SK-N-MC (cell line): ENCODE measurements at places on chromosomes 1 and 21.

GRCh38 chr1:217911908-217912307 is 280.8 kb downstream of the SPATA17 start:
- peak; percentile 5 for DNase-seq

DNA sequence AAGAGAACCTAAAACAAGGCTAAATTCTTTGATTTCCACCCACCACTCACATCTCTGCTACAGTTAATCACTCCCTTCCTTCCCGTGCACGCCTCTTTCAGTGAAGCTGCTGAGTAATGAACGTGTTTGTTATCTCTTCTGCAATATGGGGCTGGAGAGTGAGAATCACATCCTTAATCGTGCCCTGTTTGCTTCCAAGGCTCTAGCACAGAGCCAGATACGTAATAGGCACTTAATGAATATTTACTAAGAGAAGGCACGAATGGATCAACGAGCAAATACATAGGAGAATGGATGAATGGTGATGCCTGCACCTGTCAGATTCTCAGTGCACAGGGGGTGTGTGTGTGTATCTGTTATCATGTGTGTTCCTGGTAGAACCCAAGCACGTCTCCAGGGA is 22.1 kb upstream of the FAM43B start:
- no peak for DNase-seq

GRCh38 chr1:101235696-101236515 is 913 bp upstream of the S1PR1 start:
- no peak for DNase-seq

GRCh38 chr1:179807291-179807690 is 64.2 kb downstream of the FAM163A start:
- no peak for DNase-seq

- no peak for DNase-seq
Observed at GRCh38 chr1:34176830-34177603, at the start of gene C1orf94. Gene C1orf94 (plus strand): TSS chr1:34176907. CDS start chr1:34177790, 883 bp downstream.

DNA sequence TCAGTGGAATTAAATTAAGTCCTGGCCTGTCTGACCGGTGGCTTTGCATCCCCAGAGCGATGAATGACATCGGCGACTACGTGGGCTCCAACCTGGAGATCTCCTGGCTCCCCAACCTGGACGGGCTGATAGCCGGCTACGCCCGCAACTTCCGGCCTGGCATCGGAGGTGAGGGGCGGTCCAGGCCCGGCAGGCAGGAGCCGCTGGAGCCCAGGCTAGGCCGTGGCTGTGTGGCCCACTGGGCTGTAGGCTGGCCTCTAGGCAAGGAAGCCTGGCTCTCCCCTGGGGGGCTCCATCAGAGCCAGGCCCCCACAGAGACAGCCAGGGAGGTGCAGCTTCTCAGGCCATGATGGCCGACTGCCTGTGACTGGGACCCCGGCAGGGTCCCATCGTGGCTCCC is 5.7 kb downstream of the GABRD start:
- DNase-seq: no peak

- no peak for DNase-seq
Observed at GRCh38 chr1:5388622-5389021, 603.6 kb downstream of the NPHP4 start.

DNA sequence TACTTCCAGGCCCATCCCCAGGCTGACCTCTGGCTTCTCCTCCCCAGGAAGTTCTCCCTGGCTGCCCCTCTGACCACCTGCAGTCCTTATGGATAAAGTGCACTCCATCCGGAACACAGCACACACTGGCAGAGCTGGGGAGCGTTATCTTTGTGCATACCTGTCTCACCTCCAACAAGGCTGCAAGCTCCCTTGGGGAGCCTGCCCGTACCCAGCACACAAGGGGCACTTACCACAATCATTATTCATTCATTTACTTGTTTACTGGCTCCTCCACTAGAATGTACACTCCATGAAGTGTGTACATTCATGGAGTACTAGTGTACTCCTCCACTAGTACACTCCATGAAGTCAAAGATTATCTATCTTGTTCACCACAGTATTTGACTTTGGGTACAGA is 30.3 kb downstream of the GLIS1 start:
- DNase-seq: no peak

DNA sequence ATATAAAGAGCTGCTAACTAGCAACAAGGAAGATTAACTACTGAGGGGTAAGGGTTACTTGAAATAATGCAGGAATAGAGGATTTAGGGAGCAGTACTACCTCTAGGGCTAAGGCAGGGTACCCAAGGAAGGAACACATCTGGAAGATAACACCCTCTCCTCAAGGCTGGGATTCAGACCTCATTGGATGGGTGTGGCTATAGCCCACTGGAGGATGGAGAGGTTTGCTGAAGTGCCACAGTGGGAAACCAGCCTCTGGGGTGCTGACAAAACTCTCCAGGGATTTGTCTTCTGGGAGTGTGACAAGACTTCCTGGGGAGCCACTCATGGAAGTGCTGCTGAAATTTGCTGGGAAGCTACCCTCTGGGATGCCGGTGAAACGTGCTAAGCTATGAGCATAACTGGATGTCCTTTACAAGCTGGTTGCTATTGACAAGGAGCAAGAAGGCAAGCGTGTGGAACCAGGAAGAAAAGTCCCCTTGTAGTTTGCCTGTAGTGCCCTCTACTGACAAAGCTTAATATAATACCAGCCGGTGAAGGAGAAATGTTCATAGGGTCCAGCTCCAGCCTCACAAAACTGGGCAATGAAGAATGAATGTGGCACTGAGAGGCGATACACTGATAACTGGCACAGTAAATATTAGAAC is 122.8 kb upstream of the USP24 start:
- no peak for DNase-seq

GRCh38 chr1:60904099-60904851 is 178.1 kb upstream of the NFIA start:
- peak; percentile 40 for DNase-seq

GRCh38 chr1:93753791-93754763 is 72.4 kb upstream of the BCAR3 start:
- no peak for DNase-seq

DNA sequence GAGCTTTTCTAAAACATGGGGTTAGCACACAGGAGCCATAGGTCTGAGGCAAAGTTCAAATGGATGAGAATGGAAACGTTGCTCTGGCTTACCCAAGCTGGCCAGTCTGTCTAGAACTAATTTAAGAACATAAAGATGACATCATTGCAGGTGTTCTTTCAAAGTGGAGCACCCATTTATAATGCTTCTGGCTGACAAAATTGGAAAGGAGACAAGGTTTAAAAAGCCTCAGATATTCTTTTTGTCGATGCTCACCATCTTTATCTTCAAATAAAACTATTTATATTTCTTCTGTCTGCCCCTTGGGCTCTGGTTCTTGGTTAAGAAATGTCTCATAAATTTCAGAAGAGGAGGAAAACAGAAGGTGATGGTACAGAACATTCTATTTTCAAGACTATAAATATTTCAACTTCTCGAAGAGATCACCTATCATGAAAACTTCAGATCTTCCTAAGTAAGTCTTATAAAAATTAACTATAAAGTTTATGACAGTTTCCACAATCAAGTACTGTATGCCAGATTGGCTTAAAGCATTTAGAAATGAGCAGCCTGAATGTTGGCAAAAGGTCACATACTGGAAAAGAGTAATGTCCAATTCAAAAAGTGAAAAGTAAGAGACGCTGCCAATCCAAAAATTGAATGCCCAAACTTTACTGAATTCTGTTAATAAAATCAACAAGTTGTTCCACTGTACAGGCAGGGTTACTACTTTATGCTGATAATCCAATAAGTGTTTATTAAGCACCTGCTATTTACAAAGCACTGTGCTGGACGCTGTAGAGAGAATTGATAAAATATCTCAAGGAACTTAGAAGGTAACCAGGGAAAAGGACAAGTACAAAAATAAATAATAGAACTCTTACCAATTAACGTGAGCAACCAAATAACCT is 92.0 kb downstream of the ETS2 start:
- no peak for DNase-seq

DNA sequence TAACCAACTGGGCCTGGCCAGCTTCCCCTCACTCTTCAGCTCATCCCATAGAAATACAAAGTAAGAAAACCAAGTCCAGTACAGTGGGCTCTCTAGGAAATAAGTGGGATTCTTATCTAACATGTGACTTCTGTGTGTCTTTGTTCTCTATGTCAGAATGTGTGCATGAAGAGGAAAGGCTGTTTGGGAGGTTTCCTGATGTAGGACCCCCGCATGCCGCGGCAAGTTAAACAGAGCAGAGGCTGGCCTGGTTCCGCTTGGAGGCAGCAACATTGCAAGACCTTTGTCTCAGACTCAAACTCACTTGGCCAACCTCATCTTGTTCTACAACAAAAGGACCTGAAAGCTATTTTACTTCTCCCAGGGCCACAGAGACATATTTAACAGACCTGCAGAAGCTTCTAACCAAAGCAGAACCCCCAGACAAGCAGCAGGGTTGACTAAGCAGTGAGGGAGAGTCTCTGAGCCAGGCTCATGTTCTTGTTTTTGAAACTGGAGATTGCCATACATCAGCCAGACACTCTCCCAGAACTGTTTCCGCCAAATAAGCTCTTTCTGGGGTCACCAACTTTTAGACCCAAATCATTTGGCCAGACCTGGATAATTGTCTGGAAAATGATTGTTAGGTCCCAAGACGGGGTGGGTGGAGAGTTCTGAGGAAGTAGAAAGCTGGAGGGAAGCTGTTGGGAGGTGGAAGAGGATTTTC is 6.2 kb downstream of the MTARC2 start:
- no peak for DNase-seq

DNA sequence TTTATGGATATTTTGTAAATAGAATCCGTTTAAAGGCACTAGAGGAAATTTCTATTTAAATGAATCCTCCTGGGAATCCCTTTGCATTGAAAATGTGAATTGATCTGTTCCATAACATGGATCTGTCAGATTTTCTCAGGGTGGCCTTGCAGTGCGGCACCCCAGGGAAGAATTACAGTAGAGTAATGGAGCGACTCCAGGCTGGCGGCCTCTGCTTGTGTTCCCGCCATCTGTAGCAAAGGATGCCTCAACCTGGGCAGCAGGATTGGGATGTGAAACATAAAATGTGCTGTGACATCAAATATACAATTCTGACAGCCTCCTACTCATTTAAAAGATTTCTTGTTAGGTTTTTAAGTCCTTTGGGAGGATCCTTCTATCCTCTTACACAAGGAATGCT is 115.9 kb downstream of the RHOU start:
- no peak for DNase-seq

DNA sequence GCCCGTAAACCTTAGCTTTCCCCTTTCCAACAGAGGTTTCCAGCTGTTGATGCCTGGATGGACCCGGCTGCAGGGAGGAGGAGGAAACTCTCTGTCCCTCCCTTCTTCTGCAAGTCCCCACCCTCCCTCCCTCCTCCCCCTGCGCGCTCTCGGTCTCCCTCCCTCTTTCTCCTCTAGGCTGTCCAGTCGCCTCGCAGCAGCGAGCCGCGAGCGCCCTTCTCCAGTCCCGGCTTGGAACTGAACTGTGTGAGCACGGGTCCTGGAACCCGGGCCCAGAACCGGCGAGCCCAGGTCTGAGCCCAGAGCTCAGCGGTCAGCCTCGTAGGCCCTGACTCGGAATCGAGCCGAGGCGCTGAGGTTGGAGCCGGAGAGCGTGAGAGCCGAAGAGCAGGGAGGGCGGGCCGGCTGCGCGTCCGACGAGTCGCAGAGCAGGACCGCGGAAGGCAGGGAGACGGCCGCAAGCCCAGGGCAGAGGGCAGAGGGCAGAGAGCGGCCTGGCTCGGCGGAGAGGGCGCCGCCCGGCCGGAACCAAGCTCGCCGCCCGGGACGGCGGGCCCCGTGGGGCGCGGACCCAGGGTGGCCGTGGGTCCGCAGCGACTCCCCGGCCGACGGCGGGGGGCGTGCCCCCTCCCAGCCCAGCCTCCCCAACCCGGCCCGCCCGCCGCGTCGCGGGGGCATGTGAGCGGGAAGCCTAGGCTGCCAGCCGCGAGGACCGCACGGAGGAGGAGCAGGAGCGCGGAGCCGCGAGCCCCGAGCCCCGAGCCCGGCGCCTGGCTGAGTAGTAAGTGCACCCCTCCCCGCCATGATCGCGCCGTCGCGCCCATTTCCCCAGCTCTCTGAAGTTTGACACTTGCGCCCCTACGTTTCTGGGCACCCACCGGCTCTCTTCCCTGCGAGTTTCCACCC is at the start of gene SOX13:
Gene SOX13 (plus strand): TSS at position 185 of the 906 bp plus-strand sequence. CDS start 39,801 bp downstream, outside the sequence.
- DNase-seq: no peak

DNA sequence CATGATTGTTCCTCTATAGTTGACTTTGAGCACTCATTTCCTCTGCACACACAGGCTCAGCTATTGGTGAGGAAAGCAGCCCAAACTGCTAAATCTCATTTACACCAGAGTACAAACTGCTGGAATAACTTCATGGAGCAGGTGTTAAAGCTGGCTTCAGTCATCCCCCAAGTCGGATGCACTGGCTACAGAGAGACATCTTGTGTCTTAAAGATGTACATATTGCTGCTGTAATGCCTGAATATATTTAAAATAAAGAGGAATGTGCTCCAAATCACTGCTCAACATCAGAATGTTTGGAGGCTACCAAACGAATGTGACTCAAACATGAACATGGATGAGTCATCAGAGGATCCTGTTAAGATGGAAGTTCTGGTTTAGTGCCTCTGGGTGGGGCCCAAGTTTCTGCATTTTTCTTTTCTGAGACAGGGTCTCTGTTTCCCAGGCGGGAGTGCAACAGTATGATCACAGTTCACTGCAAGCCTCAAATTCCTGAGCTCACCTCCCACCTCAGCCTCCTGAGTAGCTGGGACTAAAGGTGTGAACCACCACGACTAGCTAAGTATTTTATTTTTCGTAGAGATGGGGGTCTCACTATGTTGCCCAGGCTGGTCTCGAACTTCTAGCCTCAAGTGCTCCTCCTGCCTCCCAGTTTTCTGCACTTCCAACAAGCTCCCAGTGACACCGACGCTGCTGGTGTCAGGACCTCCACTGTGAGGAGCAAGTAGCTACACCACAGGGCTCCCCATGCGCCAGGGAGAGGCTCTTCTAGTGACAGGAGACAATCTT is 79.0 kb upstream of the KRTAP19-8 start:
- DNase-seq: no peak

DNA sequence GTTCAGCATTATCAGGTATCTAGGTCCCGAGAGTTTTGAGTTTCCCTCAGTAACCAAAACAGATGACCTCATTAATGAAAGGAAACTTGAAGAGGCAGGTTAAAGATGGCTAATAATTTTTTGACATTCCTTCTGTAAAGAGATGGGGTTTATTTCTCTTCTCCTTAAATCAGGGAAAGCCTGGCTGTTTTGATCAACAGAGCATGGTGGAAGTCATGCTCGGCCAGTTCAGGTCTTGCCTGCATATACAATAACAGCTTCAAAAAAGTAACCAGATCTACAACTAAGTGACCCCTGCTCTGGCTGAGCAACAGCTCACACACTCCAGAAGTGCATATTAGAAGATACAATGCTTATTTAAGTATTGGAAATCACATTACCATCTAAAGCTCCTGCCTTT is 36.6 kb upstream of the POU2F1 start:
- no peak for DNase-seq

- DNase-seq: no peak
Observed at GRCh38 chr1:158527190-158527815, 26.9 kb downstream of the OR6Y1 start.

DNA sequence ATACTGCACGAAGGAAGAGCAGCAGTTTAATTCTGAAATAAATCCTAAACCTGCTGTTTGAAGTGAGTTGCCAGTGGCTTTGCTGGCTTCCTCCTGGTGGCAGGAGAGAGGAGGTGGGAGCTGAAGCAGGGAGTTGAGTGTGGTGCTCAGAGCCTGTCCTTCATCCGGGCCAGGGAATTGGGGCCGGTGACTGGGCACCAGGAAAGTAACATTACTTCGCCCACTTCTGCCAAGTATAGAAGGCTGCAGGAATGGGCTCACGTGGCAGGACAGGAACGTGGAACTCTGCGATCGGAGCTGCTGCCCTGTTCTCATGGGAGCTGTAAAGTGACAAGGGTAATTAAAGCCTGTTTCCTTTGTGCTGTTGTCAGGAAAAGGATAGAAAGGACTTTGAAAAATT is 8.7 kb downstream of the TOR3A start:
- no peak for DNase-seq

- no peak for DNase-seq
Observed at GRCh38 chr1:94660258-94660657, 118.7 kb upstream of the F3 start.
